ENCODE measurements at places on chromosomes 16 and 17.

DNA sequence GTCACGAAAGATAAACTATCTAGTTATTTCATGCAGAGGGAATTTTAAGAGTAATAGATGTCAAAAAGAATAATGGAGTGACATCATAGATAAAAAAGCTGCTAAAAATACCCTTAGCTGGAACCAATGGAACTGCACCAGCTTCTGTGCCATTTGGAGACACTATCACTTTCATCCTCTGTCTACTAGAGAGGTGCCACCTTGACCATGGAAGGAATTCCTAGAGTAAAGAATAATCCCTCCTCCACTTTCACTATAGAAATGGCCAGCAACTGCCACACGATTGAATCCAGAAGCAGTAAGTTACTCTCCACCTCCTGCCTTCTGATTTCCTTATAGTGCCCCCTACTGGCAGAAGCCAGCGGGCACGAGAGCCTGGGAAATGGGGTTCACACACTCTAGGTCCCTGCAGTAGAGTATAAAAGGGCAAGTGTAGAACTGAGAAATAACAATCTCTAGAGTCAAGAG, 2.8 kb upstream of the ALDH3A2 start:
- DNase-seq: no peak

GRCh38 chr16:87363771-87364455, 19.7 kb downstream of the FBXO31 start:
- DNase-seq: no peak

DNA sequence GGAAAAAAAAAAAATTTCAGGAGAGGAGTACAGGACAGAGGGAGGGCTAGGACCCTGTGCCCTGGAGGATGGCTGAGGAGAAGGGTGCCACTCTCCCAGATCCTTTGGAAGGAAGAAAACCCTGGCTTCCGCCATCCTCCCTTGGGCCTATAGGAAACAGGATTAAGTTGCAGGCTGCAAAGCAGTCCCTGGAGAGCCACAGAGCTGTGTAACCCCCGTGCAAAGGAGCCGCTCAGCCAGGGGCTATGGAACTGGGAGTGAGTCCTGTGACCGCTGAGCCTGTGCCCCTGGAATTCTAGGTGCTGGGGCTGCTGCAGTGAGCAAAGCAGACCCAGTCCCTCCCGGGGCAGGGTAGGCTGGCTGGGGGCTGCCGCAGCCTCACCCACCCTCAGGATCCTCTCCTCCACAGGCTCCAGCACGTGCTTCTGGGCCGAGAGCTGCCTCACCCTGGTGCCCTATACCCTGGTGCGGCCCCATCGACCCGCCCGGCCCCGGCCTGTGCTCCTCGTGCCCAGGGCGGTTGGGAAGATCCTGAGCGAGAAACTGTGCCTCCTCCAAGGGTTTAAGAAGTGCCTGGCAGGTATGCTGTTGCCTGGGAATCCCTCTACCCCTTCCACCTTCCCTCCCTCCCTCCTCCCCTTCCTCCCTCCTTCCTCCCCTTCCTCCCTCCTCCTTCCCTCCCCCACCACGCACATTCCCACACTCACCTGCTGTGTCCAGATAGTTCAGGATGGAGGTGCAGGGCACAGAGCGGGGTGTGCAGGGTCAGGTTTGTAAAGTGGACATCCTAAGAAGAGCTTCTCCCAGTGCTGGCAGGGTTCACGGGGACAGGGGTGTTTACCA, 15.3 kb downstream of the SGSH start:
- no peak for DNase-seq

- DNase-seq: no peak
Observed at GRCh38 chr16:84055366-84055765, 12.8 kb upstream of the SLC38A8 start.

DNA sequence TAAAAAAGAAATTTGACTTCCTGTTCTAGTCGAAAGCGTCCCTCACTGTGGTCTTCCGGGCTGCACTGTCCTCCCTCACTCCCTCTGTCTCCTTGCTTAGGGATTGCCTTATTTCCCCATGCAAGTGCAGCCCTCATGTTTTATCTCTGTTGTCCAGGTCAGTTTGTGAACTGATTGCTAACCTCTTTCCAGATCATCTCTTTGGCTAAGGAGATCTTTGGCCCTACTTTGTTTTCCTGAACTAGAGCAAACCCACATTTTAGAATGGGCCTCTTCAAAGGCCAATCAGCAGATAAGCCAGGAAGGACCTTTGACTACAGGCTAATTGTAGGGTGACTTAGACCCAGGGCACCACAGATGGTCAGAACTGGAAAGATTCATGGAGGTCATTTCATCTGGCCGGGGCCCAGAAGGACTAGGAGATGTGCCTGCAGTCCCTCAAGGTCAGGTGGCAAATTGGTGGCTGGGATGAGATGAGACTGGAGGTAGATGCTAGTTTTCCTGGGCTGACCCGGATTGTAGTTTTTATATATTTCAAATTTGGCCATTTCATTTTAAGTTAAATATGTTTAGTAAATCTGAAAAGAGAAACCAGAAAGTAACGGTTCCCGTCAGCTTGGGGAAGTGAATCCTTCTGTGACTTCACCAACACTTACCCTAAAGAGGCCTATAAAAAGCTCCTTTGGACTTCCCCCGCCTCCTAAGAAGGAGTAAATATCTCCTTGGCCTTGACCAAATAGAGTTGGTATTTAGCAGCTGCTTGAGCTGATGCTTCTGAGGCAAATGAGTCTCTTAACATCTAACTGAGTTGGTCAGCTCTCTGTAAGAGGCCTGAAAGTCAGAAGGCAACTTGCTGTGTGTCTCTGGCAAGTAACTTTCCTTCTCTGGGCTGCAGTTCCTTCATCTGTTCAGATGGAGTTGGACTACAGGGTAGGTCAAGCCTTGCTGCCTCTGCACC, 6.2 kb upstream of the SLC25A19 start:
- no peak for DNase-seq

DNA sequence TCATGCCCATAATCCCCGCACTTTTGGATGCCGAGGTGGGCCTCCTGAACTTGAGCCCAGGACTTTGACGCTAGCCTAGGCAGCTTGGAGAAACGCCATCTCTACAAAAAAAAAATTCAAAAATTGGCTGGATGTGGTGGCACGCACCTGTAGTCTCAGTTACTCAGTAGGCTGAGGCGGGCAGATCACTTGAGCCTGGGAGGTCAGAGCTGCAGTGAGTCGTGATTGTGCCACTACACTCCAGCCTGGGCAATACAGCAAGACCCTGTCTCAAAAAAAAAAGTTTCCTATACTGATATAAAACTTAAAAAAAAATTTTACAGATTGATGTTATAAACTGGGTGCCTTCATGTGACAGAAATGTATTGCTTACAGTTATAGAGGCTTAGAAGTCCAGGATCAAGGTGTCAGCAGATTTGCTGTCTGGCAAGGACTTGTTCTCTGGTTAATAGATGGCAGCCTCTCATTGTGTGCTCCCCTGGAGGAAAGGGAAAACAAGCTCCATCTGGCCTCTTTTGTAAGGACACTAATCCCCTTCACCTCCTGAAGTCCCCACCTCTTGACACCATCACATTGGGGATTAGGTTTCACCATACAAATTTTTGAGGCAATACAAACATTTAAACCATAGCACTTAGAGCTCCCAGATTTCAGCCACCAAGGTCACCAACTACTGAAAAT, 8.5 kb upstream of the CES3 start:
- DNase-seq: no peak

DNA sequence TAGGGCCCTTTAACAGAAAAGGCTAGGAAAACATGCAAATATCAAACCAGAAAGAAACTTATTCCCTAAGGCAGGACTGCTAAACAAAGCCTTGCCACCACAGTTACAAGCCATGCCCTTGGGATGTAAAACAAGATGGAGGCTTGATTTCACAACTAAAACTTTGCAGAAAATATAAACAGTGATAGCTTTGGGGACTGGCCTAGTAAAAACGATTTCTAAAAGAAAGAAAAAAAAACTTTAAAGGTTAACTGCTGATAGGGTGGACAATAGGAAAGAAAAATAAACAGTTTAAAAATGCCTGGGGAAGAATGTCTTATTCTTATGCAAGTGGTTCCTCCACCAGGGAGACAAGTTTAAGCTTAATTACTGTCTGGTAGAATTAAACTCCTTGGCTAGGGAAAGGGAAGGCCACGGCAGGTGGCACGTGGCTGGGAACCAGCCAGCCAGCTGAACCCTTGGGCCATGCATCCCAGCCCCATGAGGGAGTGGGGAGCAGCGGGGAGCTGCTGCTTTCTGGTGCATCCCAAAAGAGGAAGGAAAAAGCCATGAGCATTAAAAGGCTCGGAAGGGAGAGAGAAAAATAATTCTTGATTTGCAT, 10.7 kb upstream of the TMC5 start:
- DNase-seq: no peak

GRCh38 chr16:28981517-28981916, 3.3 kb upstream of the LAT start:
- no peak for DNase-seq

DNA sequence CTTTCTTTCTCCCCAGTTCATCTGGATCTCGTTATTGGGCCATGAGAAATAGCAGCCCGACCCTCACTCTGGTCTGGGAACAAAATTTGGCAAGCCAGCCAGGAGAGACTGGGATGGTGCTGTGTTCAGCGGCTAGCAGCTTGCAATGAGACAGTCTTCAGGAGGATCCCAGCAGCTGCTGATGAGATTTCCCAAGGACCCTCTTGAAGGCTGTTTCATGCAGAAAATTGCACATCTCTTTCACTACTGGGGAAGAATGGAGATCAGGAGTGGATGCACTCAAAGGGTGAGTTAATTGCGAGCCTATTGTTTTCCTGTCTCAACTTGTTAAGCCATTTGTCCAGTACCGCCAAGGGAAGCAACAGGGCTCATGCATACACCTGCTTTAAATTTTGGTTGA, 5.5 kb upstream of the COIL start:
- no peak for DNase-seq

- no peak for DNase-seq
Observed at GRCh38 chr16:51034481-51035109, 116.5 kb downstream of the SALL1 start.

GRCh38 chr16:89641458-89642119, 15.9 kb downstream of the CHMP1A start:
- no peak for DNase-seq

All from esophagus squamous epithelium (tissue), 5 donors.